NCI-H187 (cell line): ENCODE measurements at places on chromosomes 12 and 14.

DNA sequence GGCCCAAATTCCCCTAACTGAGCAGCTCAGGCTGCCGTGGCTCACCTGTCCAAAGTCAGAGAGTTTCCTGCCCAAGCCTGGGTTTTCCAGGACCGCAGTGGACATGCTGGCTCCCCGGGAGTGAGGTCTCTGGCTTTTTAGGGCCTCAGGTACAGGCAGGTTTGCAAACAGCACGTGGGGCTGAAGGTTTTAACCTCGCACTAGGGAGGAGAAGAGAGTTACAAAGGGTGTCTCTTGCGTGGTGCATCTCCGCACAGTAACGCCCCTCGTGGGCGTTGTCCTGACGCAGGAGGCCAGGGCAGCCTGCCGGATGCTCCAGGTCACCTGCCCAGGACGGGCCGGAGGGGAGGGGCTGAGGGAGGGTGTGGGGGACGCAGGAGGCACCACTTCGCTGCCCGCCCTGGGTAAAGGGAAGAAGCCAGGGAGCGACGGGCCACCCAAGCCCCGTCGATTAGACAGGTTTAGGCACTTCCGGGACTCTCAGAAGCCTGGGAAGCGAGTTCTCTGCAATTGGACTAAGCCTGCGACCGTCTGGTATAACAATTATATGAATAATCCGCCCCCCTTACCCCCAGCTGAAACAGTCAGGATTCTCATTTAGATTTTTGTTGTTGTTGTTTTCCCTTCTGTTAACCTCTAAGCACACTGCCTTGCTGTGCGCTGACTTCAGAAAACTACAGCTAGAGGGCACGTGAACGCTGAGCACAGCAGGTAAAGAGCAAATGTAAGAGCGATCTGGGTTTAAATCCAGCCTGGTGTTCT lies at the start of gene PAH:
Gene PAH (minus strand): TSS at position 219 of the 762 bp plus-strand sequence. CDS start 114 bp downstream, at position 105.
- DNase-seq, result no peak

DNA sequence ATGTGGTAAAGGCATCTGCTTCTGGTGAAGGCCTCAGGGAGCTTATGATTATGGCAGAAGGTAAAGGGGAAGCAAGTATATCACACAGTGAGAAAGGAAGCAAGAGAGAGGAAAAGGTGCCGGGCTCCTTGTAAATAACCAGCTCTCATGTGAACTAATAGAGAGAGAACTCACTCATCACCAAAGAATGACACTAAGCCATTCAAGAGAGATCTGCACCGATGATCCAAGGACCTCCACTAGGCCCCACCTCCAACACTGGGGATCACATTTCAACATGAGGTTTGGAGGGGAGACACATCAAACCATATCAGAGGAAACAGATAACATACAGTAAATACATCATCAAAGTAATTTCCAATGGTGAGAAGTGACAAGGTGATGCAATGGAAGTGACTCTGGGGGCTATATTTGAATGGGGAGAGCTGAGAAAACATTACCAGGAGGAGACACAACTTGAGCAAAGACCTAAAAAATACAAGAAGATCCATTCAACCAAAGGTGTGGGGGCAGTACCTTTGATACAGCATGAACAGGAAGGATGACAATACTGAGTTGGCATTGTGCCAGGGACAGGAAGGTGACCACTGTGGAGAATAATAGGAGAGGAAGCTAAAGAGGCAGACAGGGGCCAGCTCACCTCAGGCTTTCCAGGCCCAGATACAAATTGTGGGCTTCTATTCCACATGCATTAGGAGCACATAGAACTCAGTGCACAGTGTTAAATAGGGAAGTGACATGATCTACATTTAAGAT lies 134.4 kb upstream of the GRIP1 start:
- DNase-seq, result no peak

- DNase-seq, result no peak
These were observed 41.7 kb downstream of the RIC8B start for GRCh38 chr12:106816231-106816630.

- DNase-seq, result no peak
These were observed 198.5 kb upstream of the PPFIA2 start for GRCh38 chr12:81957631-81958030.

GRCh38 chr14:74495356-74495755 lies 1.8 kb downstream of the ISCA2 start:
- DNase-seq, result no peak

- no peak for DNase-seq
These were observed 7.5 kb downstream of the RIN3 start for GRCh38 chr14:92521058-92521415.
